ENCODE measurements at places on chromosomes 16 and 17.

DNA sequence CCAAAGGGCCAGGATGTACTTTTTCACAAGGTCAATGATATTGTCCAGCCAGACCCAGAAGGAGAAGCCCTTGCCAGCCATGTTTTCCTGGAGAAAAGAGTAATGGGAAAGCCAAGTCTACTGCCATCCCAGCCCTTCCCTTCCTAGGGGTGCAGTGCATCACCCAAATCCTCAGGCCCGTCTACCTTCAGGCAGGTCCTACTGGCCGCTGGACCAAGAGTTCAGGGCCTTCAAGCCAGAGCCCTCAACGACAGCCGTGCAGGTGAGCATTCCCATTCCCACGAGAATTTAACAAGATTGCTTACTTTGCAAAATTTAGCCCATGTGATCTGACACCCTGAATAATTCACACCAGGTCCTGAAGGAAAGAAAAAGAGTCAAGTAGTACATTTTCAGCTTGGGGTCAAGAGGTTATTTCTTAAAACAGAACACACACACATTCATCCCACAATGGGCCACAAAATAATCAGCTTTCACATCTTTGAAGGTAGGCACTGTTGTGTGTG, 35.0 kb downstream of the STAT5A start:
- DNase-seq: no peak

- no peak for DNase-seq
These were observed 3.9 kb upstream of the PDK2 start for GRCh38 chr17:50090971-50091917.

DNA sequence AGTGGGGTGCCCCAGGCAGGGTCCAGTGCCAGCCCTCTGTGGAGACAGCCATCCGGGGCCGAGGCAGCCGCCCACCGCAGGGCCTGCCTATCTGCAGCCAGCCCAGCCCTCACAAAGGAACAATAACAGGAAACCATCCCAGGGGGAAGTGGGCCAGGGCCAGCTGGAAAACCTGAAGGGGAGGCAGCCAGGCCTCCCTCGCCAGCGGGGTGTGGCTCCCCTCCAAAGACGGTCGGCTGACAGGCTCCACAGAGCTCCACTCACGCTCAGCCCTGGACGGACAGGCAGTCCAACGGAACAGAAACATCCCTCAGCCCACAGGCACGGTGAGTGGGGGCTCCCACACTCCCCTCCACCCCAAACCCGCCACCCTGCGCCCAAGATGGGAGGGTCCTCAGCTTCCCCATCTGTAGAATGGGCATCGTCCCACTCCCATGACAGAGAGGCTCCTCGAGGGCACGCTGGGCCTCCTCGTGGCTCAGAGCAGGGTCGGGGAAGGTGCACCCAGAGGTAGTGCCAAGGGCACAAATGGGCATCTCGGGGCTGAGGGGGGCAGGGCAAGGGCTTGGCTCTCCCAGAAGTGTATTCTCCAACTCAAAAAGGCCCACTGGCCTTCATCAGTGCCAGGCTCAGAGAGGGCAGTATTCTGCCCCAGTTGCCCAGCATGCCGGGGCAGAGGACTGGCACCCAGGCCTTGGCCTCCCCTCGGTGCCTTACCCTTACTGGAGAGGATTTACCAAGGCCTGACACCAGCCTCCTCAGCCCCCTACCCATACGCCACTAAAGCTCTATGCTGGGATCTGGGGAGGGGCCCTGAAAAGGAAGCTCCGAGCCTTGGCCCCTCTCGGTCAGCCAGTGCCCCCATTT, at the start of gene CDH5:
Gene CDH5 (plus strand): TSS at position 259 of the 867 bp plus-strand sequence. CDS start 12,647 bp downstream, outside the sequence.
- no peak for DNase-seq

GRCh38 chr17:68605914-68606313, 4.7 kb upstream of the FAM20A start:
- no peak for DNase-seq

DNA sequence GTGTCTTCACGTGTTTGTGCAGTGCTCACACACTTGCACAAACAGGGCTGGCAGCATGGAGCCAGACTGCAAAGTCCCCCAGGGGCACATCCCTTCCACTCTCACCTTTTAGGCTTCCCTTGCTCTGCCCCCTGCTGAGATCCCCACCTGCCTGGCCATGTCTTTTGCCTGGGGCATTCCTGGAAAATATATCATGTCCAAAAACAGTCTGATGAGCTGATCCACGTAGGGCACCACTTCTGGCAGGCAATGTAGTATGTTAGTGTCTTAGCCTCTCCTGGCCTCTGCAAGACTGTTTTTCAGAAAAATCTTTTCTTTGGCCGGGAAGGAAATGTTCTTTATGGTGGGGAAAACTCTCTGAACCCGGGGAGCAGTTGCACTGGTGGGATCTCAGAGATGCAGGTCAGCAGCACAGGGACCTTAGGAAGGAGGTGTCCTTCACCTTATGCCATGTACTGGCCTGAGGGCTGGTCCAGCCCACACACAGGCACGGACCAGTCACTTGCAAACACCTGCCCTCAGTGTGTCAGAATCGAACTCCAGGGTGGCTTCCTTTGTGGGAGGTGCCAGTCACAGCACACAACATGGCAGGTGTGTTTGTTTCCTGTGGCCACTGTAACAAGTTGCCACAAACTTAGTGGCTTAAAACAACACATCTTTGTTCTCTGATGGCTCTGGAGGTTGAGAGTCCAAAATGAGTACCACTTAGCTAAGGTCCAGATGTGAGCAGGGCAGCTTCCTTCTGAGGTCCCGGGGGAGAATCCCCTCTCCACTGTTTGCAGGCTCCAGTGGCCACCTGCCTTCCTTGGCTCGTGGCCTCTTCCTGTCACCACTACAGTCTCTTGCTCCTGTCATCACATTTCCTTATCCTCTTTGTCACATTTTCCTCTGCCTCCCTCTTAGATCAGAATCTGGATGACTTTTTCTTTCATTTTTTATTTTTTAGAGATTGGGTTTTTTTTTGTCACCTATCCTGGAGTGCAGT, 46.6 kb downstream of the MPRIP start:
- DNase-seq: no peak

DNA sequence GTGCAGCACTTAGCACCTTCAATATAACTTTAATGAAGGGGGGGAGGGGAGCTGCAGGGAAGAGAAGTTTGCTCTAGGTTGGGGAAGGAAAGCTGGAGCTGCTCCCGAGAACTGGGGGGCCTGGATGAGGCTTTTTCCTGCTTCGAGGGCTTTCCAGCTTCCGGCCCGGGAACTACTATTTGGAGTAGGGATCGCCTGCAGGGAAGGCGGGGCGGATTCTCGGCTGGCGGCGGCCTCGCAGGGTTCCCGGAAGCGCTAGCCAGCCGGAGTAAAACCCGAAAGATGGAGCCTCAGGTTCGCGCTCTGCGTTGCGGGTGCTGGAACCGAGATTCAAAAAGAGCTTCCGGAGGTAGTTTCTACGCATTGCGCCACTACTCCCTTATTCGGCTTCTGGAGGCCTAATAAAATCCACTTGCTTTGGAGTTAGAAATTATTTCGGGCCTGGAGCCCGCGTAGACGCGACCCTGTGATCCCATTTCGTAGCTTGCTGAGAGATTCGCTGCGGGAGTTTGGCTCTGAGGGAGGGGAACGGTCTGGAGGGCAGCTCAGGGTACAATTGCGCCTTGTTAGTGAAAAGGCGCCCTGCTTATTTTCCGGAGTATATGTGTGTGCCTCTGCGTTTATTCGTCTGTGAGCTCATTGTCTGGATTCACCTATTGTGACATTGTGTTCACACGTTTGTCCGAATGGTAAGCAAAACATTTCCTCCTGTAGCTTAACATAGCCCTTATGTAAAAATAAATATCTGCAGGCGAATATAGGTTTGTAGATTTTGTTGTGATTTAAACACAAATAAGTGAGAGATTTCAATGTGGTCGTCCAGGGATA, 652 bp downstream of the PRAC2 start:
- DNase-seq: no peak

DNA sequence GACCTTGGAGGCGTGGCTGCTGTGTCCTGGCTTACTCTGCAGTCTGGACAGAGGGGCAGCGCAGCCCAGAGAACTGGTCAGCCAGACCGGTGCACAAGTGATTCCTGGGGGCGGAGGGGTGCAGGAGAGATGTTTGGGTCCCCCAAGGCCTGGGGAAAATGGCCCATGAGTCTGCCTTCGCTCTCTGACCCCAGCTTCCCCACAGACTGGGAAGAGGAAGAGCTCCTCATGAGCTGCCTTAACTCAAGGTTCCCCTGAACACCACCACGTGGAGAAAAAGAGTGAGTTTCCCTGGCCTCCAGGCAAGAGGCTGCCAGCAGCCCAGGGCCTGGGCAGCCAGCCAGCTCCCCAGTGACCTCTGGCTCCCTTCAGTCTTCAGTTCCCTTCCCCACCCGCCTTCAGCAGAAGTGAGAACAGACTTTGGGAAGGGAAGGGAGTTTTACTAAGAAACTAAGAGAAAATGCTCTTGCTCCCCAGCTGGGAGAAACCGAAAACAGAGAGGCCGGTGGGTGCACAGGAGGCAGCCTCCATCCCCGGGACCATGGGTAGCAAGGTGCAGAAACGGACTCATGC, 2.0 kb upstream of the C17orf99 start:
- DNase-seq: no peak

DNA sequence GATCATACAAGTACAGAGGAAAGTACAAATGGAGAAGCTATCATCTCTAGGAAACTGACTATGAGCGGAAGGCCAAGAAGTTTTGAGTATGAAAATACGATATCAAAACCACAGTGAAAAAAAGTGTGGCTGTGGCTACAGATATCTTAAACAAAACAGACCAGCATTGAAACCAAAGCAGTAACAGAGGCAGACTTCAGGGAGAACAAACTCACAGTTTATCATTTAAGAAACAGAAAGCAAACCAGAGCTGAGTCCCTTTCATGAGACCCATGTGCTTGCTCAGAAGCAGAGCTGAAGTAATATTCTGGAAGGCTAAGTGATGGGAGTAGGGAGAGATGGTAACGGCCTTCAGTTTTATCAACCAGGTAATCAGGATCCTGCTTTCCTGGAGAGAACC, 317.8 kb downstream of the CA10 start:
- no peak for DNase-seq

- DNase-seq: peak; percentile 30
These were observed 2.0 kb downstream of the KLHL11 start for GRCh38 chr17:41863074-41863848.

DNA sequence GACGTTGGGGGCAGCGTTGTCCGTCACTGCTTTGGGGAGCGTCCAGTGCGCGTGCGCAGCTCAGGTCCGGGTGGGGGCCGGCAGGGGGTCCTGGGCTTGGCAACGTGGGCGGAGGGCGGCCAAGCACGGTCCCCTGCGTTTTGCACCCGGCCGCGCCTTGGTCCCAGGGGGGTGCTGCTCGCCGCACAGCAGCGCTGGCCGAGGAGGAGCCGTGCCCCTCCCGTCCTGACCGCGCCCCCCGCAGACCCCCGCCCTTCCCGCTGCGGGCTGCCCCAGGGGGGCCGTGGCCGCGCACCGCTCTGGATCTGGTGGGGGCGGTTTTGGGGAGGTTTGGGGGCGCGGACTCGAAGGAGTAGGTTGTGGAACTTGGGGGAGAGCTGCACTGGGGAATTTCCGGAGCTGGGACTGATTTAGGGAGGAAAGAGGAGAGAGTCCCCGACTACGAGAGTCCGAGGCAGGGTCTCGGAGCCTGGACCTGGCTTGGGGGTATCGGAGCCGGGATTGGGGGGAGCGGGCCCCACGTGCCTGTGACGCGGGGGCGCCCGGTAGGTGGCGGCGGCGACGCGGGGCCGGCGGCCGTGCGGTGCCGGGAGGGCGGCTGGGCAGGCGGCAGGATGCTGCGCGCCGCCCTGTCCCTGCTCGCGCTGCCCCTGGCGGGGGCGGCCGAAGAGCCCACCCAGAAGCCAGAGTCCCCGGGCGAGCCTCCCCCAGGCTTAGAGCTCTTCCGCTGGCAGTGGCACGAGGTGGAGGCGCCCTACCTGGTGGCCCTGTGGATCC, at the start of gene SLC9A5:
Gene SLC9A5 (plus strand): TSS at position 579 of the 777 bp plus-strand sequence. CDS start 36 bp downstream, at position 615.
- DNase-seq: no peak

DNA sequence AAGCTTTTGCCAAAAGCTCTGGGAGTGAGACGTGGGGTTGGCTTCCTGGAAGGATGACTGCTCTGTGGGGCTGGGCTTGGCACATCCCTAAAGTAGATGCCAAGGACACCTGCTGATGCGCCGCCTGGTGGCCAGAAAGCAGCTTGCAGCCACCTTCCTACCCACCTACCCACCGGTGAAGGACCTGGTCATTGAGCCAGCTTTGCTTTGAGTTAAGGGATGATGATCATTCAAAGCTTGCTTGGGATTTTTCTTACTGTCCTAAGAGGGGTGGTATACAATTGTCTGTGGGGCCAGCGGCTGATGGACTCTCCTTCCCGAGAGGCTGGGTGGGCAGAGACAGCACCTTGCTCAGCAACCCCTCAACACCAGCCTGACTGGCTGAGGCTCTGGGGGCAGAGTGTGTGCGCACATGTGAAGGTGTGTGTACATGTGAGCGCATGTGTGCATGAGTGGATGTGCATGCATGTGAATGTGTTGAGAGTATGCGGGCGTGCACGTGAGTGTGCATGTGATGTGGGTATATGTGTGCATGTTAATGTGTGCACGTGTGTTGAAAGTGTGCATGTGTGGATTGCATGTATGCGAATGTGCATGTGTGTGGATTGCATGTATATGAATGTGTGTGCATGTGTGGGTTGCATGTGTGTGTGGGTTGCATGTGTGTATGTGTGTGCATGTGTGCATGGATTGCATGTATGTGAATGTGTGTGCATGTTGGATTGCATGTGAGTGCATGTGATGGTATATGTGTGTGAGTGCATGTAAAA, 18.6 kb downstream of the C1QTNF1 start:
- peak; percentile 48 for DNase-seq

DNA sequence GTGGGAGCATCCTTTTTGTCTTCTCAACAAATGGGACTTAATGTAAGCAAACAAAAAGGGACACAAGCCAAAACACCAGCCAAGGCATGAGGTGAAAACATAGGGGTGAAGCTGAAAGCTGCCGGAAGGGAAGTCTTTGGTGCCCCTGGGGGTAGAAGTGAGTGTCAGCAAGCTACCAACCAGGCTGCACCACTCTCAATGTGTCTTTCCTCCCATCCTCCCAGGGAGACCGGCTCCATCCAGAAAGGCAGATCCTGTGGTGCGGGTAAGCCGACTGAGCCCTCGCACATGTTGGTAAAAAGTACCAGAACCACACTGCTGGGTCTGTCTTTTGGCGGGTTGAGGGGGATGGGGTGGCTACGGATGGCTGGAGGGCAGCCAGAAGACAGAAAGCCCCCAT, 52.0 kb upstream of the SREBF1 start:
- no peak for DNase-seq

DNA sequence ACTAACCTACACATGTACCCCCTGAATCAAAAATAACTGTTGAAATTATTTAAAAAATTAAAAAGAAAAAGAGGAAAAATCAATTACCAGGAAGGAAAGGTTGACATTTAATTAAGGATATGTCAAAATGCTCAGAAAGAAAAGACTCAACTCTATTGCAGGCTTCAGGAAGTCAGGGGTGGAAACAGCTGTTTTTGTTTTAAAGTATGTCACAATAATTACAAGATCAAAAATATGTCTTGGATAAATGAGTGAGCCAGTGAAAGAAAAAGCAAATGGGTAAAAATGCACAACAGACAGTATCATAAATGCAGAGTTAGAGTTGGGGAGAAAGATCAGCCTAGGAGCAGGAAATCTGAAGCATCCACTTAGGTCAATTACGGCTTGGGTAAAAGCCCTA, 146.0 kb downstream of the CDH11 start:
- DNase-seq: no peak
